ENCODE measurements at places on chromosomes 4 and X.

DNA sequence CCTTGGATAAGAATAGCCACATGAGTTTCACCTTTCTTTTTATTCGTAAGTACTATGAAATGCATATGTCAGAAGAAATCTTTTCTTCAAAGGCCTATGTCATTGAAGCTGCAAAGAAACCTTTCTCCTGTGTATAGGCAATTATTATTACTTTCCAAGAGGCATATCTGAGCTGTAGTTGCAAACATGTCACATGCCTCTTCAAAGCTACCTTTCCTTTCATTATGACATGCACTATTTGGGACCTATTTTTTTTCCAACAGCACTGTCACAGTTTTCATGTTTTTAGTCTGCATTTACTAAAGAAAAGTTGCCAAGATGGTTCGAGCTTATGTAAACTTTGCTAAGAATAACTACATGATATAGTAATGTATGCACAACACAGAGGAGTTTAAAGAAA, 548.8 kb upstream of the GALNT7 start:
- DNase-seq, result no peak

DNA sequence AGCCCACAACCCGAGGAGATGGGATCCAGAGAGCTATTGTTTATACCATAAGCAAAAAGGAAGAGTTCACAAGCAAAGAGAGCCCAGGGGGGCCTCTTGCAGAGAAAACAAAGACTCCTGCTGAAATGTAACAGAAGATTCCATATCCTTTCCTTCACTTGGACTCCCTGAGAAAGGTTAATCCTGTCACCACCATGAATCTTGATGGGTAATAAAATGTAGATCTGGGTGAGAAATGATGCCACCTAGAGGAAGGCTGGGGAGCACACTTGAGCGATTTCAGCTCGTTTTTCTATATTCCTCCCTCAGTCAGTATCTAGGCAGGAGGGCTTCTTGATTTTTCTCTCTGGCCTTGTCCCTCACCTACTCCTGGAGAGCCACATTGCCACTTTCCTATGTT, 10.2 kb upstream of the KCNE5 start:
- peak; percentile 13 for DNase-seq

DNA sequence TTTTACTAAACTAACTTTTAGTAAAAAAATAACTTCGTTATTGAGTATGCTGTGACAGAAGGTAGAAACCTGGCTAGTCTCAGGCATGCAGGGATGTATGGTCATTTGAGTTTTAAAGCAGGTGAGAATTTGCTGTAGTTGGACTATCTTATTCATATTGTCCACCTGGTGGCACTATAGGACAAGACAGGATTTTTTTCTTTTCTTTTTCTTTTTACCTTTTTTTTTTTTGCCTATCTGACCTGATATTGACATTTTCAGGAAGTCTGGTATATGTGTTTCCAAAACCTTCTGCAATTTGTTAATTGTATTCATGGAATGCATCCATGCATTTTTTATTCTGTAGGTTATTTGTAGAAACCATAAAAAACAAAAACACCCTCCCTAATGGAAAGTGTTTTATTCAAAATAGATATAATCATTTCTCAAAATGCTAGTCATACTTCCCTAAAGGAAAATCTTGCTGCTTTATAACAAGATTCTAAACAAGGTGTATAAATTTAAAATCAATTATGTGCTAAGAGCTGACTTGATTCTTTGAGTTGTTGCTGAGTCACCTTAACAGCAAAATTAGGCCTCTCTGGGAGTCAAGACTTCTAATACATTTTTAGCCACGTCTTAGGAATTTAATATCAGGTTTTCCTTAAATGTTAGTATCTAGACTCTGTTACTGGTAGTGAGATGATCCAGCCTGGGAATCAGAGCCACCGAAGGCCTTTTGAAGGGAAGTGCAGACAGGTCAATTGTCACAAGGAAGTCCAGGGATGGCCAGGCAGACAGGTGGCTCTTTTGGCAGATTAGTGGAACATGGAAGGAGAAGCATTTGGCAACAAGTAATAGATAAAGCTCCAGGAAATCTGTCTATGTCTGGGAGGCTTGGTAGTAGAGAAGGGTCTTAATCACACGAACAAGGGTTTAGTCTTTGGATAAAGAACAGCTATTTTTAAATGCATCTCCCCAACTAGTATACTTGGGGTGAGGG, 201.3 kb upstream of the GNPDA2 start:
- peak; percentile 57 for DNase-seq

DNA sequence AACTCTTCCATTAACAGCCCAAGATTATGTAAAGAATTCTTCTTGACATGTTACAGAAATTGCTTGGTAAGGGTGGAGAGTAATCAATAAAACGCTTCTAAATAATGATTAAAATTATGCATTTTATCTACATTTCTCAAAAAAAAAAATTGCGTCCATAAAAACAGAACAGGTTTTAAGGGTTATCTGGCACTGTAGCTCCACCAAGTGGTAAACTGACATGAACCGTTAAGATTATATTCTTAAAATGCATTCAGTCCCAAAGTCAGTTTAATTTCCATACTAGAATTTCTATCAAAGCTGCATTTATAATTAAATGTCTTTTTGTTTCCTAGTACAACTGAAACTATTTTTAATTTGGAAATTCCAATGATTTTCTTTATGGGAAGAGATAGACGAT, 214.0 kb upstream of the UGT8 start:
- peak; percentile 61 for DNase-seq

DNA sequence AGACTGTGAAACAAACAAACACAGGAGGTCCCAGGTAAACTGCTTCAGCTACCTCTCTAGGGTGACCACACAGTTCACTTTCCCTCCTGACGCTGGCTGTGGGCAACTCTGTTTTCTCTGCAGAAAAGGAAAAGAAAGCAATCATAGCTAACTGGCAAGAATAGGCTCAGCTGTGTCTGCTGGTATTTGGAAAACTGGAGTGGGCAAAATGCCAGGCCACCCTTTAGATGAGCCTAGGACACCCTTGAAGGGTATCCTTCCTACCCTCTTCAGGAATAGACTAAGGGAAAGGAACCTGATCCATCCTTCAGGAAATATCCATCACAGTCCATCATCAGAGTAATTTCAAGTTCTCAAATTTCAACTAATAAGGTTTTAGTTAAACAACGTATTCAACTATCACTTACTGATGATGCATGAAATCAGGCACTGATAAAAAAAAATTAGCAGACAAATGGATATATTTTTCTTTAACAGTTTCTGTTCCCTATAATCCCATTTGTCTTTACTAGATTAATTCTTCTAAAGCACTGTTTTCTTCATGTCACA, 60.9 kb downstream of the CAMK2D start:
- no peak for DNase-seq

- no peak for DNase-seq
These were observed 159.6 kb upstream of the PJA1 start for GRCh38 chrX:69324851-69325250.

- no peak for DNase-seq
These were observed 178.9 kb downstream of the MGST2 start for GRCh38 chr4:139844459-139845036.

Measured in ACHN (cell line).